Activated CD4-positive, alpha-beta T cell treated with anti-CD3 and anti-CD28 coated beads for 24 hours (primary cell): ENCODE measurements at places on chromosomes 2 and 18.

- no peak for DNase-seq
Observed at GRCh38 chr2:46871976-46872381, 43.6 kb downstream of the MCFD2 start.

GRCh38 chr2:218149848-218150440, 16.8 kb downstream of the CXCR1 start:
- DNase-seq, result no peak

- DNase-seq, result no peak
Observed at GRCh38 chr2:239826786-239827522, 198.2 kb downstream of the NDUFA10 start.

DNA sequence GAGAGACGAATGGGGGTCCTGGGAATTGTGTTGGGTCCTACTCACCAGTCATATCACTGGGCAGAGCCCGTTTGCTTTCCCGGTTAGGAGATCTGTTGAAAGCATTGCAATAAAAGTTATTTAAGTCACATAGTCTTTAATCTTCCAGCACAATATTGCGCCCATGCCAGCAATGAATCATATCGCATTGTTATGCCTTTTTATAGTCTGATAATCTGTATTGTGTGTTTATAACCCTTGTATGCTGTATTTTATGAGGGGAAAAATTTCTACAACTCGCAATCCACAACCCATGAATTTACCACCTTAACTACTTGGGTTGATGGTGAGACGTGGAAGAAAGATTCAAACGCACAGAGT, 211.9 kb upstream of the SMIM21 start:
- no peak for DNase-seq

- DNase-seq, result peak; percentile 11
Observed at GRCh38 chr18:3411854-3412268, 38.1 kb upstream of the TGIF1 start.

DNA sequence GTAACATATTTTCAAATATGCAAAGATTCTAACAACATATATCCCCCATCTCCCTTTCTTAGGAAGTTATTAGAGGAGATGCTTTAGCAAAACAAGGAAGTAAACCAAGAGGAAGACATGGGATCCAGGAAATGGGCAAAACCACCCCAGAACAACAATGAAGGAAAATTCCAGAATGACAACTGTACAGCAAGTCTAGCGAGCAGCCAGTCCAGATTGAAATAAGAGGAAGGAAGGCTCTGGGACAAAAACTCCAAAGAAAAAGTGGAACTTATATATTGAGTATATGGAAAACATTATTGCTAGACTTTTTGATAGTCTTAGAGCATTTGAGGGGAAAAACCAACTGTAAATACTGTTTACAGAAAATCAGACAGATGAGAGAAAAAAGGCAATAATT, 2.9 kb upstream of the ARPC2 start:
- no peak for DNase-seq

DNA sequence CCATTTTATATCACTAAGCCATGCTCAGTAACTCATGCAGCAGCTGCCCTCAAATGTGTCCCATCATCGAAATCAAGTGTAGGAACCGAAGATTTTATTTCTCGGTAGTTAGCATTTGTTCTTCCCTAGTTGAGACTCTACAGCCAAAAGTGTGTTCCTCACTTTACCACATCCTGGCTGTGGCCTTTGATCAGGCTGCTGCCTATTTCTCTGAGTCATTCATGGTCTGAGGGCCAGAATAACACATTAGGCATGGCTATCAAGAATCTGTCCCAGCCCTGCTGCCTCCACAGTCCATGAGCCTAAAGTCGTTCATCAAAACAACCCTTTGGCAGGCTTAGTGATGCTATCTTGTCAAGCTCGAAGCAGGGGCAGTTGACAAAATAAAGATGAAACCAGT, 300.1 kb downstream of the TDRD15 start:
- DNase-seq, result no peak

GRCh38 chr18:8368512-8369217, 240.6 kb upstream of the RAB12 start:
- DNase-seq, result no peak

DNA sequence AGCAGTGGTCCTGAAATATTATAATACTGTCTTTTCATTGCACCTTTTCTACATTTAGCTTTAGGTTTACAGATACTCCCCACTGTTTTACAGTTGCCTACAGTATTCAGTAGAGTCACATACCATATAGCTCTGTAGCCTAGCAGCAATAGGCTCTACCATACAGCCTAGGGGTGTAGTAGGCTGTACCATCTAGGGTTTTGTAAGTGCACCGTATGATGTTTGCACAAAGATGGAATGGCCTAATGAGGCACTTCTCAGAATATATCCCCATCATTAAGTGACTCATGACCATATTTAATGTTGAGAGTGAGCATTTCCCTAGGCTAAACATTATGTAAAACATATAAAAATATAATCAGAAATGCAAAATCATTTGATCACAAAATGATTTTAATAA, 511.3 kb upstream of the RAB12 start:
- DNase-seq, result no peak
